ENCODE measurements at places on chromosomes 4 and X.

- no peak for DNase-seq
Observed at GRCh38 chr4:17491196-17491595, 20.7 kb downstream of the QDPR start.

GRCh38 chr4:98166025-98166730, 22.9 kb upstream of the STPG2 start:
- DNase-seq, result peak; percentile 8

GRCh38 chr4:165360041-165360695, 18.6 kb upstream of the CPE start:
- DNase-seq, result peak; percentile 54

DNA sequence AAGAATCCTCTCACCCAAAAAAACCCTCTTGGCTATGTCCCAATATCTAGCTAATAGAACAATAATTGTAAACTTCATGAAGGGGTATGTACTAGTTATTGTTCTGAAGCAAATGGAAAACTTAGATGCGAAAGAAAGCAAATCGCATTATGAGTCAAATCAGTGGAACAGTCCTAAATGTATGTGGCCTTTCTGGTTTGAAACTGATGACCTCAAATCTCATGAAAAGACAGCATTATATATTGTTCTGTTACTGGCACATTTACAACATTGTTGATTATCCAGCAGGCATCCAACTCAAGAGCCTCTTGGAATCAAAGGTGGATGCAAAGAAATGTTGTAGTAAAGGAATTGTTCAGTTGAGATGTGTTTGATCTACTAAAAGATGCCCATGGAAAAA, 34.7 kb downstream of the CSN3 start:
- no peak for DNase-seq

DNA sequence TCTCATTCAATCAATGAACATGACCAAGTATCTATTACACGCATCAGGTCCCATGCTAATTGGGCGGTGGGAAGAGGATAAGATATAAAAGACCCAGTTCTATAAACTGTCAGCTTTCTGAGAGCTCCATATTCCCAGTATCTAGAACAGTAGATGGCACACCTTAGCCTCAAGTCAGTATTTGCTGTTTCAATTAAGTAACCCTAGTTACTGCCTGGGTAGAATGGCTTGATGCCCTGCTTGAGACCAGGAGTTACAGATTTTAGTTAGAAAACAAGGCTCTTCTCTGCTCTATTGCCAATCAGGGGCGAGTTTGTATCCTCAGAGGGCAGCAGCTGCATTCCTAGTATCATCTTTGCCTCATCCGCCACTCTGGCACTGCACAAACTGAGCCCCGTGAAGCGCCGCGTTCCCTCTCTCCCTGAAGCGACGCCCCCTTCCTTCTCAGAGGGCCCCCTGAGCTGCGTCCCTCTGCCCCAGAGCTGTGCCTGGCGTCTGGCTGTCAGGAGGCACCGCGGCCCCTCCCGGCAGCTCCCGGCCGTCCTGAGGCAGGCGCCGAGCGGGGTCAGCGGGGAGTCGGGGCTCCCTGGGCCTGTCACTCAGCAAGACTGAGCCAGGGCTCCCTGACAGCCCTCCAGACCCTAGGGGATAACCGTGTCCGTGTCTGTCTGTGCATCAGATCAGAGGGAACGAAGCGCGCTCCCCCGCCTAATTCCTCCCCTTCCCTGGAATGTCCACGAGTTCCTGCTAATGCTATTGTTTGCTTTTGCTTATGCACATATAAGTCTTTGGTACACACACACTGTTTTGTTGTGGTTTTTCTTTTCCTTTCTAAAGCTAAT, 212.4 kb upstream of the TTC29 start:
- DNase-seq, result peak; percentile 24

DNA sequence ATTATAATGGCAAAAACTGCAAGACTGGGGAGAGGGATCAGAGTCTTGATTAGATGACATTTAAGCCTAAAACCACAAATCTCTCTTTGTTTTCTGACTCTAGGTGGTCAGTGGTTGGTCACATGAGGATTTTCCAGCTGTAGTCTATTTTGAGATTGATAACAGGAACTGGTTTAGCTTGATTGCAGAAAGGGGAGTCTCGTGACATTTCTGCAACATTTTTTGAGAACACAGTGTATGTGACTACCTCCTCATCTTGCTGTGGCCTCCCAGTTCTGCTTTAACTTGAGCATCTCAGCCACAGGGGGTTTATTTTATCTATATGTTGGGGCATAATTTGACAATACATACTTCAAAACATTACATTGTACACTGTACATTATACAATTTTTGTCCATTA, 726.4 kb upstream of the MAGEB2 start:
- no peak for DNase-seq

GRCh38 chr4:126591583-126591982, 1041.2 kb upstream of the INTU start:
- peak; percentile 16 for DNase-seq

GRCh38 chrX:20952180-20952579, 422.0 kb upstream of the CNKSR2 start:
- DNase-seq, result no peak

DNA sequence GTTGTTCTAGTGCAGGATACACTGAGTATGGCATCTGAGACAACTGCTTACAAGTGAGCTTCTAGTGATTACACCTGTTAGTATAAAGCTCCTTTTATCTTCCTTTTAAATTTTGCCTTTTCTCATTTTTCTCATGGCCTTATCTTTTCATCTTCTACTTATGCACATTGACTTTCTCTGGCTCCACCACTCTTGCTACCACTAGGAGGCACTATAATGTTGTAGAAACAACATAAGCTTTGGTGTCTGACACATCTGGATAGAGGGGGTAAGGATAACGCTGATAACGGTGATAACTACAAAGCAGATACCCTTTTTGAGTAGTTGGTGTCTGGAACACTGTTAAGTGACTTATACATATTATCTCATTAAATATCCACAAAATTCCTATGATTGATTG, 187.4 kb upstream of the TEX13C start:
- DNase-seq, result peak; percentile 16
